T-helper 17 cell (primary cell): ENCODE measurements at places on chromosomes 7 and 10.

GRCh38 chr10:89090756-89091445 lies 100.3 kb downstream of the FAS start:
- DNase-seq, result no peak

DNA sequence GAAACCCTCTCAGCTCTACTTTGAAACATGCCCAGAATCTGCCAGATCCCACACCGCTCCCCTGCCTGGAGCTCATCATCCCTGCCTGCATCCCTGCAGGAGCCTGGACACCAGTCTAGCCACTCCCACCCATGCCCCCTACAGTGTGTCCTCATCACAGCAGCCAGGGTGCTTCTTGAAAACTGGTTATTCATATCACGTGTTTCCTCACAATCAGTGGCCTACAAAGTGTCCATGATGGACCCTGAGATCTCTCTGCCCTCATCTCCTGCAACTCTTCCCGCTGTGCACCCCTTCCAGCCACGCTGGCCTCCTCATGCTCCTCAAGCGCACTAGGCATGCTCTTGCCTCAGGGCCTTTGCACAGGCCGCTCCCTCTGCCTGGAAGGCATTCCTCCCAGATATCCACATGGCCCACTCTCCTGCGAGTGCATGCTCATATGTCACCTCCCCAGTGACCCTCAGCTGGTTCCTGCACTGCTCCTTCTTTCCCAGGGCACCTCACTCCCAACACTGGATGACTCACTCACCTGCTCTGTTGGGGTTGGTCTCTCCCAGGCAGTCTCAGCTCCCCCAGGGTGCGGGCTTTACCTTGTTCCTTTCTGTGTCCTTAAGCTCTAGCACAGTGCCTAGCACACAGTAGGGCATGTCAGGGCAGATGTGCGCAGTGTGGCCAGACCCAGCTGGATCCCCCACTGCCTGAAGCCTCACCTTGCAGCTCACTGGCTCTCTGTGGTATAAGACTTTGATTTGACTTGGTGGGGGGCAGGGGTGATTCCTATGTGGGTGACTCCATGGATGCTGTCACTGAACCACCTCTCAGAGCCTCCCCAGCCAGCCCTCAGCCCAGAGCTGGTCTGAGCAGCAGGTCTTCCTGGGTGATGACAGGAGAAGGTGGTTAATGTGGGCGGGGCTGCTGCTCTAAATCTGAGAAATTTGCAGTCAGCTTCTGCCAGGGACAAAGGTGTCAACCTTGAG lies 37.3 kb downstream of the CDH23 start:
- DNase-seq, result no peak

DNA sequence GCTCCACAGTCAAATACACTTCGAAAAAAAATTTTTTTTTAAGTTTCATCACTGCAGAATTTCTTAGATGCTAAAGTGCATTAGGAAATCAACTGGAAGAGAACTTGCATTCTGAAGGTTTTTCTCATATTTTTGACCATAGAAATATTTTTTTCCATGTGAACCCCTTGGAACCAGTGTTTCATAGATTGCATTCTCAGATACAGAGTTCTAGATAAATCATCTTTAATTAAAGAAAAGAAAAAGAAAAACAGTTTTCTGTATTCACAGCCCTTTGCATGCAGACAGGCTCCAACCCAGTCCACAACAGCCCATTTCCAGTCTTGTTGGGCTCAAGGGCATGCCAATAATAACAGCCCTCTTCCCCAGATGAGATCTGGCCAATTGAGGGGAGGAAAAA lies 75.5 kb upstream of the RPA3 start:
- DNase-seq, result no peak

GRCh38 chr7:55305135-55305534 lies 60.0 kb upstream of the LANCL2 start:
- no peak for DNase-seq

- no peak for DNase-seq
Observed at GRCh38 chr7:23893942-23894891, 184.2 kb downstream of the STK31 start.

DNA sequence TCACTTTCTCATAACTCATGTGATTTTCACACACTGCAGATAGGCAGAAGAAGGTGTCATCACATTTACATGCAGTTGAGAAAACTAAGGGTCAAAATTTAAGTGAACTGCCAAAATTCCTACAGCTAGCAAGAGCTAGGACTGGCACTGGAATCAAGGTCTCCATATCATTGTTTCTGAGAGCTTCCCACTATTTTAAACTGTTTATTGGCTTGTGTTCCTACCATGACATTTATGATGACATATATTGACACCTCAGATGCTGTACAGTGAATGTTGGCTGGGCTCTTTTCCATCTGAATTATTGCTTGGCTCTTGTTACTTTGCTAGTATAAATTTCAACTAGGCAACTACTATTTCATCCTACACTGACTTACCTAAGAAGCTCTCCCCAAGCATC lies 2.0 kb downstream of the THSD7A start:
- DNase-seq, result no peak

GRCh38 chr10:75941223-75941801 lies 509.9 kb downstream of the LRMDA start:
- DNase-seq, result no peak

DNA sequence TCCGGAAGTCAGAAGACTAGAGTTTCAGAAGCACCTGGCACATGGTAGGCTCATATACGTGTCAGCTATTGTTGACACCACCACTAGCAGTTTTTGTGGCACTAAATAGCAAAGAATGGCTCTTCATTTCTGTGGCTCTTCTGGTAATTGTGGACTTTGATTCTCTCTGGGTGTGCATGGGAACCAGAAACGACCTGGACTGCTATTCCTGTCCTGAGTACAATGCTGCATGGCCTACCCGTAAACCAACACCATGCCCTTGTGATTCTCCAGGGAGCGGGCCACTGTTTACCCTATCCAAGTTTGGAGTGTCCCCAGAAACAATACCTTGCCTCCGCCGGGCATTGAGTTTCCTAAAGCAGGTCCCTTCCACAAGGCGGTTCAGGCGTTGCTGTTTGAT lies 162.9 kb upstream of the AOAH start:
- no peak for DNase-seq

DNA sequence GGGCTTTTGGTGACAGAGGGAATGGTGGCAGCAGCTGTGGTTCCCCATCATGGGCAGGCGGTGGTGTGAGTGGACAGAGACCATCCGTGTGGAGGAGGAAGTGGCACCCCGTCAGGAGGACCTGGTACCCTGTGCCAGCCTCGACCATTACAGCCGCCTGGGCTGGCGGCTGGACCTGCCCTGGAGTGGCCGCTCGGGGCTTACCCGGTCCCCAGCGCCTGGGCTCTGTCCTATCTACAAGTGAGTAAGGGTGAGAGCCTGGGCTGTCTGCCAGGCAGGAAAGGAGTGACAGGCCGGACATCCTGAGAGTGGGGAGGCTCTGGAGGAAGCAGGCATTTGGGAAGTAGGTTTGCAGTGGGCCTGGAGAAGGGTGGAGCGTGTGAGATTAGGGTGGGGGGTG lies 2.9 kb upstream of the ZNF467 start:
- no peak for DNase-seq

DNA sequence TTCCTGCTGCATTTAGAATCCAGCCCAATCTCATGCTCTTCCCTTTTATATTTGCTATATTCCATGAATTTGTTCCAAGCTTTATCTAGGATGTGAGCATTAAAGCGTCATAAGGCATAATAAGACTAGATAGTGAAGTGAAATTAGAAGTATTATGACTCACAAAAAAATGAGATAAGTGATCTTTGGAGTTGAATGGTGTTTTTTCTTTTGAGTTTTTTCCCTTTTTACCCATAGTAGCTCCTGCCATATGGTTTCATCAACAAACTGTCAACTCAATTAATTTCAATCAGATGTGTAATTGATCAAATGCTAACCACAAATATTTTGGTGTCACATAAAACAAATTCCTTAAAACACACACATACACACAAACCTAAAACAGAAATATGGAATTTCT lies 17.0 kb downstream of the KLHDC10 start:
- no peak for DNase-seq

- DNase-seq, result no peak
Observed at GRCh38 chr10:58930500-58930899, 245.9 kb upstream of the PHYHIPL start.

- DNase-seq, result no peak
Observed at GRCh38 chr10:20118119-20118518, 301.9 kb downstream of the PLXDC2 start.

DNA sequence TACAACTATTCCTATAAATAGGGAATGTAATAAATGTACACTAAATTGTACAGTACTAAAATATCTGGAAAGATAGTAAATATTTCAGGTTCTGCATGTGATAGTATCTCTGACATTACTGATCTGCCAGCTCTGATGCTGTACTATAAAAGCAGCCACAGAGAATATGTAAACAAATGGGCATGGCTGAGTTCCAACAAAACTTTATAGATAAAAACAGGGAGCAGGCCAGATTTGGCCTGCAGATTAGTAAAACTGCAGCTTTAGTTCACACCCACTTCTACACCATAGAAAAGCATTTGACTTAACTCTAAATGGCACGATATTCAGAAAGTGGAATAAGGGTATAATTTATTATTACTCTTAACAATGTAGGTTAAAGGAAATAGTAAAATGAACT lies 18.8 kb upstream of the TLL2 start:
- DNase-seq, result no peak

GRCh38 chr10:108462005-108462404 lies 1297.5 kb upstream of the SORCS1 start:
- no peak for DNase-seq

DNA sequence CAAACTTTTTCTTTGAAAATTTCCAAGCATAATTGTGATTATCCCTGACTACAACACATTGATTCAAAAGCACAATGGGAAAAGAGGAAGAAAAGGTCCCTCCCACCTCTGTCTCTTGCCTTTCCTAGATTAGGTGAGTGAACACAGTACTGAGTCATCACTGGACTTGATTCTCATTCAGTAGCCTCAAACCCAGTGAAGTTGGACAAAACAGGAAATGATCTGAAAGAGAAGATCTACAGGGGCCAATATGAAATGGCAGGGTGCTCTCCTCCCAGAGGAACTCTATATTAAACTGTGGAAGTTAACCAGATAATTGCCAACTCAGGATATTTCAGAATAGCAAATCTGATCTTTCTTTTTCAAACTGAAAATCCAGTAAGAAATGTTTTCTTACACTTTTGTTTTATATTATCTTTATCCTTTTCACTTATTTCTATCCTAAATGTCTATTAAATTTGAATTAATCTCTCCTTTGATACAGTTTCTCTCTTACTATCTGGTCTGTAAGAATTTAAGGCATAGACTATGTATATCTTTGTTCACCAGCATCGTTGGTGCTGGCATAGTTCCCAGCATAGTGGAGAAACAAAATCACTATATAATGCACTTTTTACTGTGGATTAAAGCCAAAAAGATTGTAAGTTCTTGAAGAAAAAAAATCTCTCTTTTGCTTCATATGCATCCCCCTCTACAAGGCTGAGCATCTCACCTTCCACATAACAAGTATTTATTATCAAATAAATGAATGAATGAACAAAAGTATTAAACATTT lies 41.4 kb upstream of the IKZF1 start:
- no peak for DNase-seq

DNA sequence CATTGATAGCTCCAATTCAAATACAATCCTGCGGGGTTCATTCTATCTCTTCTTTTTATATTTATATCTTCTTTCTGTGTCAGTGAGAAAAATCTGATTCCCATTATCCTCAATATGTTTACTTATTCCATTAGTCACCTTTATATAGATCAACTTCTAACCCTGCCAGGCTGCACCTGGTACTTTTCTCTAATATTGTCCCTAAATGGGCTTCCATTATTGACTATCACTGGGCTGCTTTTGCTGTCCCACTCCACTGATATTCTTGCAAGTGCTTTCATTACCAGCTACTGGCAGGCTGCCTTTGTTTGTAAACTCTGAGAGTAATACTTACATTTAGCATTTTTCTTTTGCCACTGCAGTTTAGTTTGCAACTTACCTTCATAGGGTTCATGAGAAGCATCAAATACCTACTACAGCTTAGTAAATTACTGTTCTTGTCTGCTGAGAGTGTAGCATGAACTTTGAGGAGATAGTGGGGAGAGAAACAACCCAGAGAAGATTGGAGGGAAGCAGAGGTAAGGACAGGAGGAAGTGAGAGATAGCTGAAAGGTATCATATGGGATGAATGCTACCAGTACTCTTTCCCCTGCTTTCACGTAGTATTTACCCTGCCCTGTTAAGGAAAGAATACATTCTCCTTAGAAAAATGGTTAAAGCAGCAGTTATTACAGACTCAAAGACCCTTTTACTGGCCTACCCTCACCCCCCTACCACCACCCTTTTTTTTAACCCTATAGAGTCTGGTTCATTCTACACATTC lies 119.1 kb downstream of the PHTF2 start:
- DNase-seq, result no peak
